ENCODE measurements at places on chromosomes 6 and 20.

- no peak for DNase-seq
These were observed 38.4 kb upstream of the SOX4 start for GRCh38 chr6:21555197-21555596.

DNA sequence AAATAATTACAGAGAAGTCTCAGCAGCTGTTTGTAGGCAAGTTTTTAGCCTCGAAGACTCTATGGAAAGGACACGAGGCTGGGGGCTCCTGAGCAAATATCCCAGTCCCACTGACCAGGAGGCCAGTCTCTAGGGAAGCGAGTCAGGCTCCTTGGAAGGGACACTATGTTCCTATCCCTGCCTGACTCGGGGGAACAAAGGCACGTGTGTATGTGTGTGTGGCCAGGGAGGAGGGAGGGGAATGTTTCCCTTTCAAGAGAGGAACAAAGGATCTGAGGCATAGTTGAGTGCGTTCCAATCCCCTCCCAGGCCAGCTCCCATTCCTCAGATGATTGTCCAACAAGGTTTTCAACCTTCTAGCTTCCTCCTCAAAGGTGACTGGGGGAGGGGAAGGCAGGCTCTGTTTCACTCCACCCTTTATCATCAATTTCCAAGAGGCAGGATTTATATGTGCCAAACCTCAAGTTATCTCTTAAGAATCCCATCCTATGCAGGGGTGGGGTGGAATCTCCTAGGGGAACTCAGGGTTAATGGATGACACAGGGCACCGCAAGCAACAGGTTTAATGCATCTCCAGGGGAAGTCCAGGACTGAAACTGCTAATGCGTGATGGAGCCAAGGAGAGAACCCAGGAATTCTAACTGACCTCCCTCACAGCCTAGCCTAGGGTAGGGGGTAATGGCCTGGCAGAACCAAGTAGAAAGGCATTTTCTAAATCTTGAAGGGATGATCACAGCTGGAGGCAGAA is 9.9 kb downstream of the BCL2L1 start:
- DNase-seq: peak; percentile 49

- DNase-seq: no peak
These were observed 17.8 kb downstream of the RARS2 start for GRCh38 chr6:87572021-87572420.

GRCh38 chr20:23646106-23646873 is 8.5 kb upstream of the CST3 start:
- DNase-seq: no peak

DNA sequence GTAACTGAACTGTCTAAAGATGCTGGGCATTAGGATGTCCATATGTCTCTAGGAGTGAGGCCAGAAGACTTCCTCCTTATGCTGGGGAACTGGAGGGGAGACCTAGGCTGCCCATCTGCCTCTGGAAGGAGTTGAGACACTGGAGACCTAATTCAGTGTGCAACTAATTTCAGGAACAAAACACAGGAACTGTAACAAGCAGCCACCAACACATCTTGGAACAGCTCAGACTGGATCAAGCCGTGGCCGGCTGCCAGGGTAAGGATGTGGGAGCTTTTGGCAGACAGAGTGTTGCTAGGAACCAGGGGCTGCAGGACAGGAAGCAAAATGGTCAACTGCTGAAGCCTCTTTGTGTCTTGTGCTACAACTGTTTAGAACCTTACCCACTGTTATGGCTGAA is 16.4 kb upstream of the MAS1 start:
- peak; percentile 39 for DNase-seq

DNA sequence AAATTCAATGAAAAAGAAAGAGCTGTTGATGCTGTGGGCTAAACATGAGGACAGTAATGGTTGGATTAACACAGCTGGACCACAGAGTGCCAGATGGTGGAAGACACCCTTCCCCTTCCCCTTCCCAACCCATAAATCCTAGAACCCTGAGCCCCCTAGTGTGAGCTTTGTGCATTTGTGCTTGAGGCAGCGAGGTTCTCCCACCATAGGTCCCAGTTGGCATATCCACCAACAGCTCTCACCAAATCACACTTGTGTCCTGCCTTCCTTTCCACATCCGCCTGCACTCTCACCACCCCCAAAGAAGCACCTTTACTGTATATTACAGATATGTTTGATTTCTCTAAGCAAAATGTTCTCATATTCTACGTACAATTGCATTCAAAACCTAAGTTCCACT is 32.8 kb upstream of the HBS1L start:
- no peak for DNase-seq

GRCh38 chr6:8080362-8081151 is 16.4 kb upstream of the BLOC1S5 start:
- no peak for DNase-seq

GRCh38 chr6:110784610-110784979 is 30.7 kb downstream of the CDK19 start:
- DNase-seq: no peak

DNA sequence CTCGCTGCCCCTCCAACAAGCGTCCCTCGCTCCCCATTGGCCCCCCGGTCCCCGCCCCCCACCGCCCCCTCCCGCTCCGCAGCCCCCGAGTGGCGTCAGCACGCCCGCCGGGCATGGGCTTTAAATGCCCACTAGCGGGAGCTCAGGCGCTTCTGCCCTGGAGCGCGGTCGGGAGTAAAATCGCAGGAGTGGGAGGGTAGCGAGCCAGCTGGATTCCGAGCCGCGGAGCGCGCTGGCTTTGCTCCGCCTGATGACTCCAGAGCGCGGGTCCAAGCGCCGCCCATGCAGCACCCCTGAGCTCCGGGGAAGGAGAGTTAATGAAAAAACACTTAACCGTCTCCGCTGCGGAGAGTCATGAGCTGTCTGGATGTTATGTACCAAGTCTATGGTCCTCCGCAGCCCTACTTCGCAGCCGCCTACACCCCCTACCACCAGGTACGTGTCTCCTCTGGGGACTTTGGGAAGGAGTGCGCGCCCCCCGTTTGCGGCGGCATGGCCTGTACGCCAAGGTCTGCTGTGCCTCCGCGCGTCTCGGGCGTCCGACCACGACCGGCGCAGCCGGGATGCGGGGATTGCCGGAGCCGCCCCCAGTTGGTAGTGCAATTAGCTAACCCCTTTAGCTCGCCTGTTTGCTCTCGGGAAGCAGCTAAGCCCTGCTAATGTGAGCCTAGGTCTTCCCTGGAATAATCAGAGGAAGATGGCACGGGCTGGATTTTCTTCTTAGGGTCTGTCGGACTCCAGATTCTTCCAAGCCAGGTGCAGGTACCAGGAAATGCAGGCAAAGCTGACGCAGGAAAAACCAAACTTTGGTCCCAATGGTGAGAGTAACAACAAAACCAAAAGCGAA is at the start of gene VGLL2:
VGLL2 (plus strand) TSS at position 149 of the 847 bp plus-strand sequence; CDS start at position 355, 206 bp downstream.
- DNase-seq: peak; percentile 60

DNA sequence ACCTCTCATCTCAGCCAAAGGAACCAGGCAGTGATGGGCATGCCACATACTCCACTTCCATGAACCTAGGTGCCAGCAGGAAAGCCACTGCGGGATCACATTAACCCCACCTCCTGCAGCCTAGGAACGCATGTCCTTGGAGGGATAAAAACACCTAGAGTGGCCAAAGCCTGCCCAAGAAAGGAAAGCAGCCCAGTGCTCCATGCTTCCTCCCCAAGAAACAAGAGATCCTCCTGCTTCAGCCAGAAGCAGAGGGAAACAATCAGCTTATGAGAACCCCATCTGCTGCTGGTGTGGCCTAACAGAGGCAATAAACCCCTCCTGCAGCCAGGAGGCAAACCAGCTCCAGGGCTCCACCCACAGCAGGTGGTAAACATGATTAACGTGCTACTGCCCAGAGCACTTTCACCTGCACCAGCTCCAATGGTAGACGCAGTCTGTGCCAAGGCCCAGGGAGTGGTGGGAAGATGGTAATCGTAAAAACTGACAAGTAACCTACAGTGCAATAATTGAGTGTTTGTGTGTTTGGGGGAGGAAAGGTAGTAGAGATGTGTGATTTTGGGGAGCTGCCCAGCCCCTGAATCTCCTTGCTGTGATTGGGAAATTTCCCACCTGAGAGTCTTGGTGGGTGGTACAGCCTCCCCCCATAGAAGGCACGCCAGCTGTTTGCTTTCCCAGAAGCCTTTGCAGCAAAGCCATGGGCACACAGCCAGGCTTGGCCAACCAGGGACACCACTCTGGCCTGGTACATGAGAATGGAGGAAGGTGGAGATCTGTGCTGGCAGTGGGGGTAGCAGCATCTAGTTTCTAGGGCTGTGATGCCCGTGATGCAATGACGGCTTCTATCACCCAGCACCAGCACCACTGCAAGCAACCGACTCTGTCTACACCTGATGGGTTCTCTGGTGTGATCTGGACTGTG is 50.6 kb upstream of the TBC1D7 start:
- DNase-seq: no peak

DNA sequence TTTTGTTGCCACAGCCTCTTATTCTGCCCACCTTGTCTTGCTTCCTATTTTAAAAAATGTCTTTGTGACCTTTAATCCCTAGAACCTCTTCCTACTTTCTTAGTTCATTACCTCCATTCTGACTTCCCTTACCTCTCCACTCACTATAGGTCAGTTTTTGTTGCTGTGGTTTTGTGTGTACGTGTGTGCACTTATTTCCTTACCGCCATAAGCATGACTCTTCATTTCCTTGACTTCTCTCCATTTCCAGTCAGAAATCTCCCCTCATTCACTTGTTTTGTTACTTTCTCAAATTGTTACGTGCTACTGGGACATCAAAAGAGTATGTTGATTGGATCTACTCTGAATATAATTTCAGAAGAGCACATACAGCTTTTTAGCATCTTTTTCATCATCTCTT is 26.6 kb downstream of the SF3B5 start:
- DNase-seq: no peak

DNA sequence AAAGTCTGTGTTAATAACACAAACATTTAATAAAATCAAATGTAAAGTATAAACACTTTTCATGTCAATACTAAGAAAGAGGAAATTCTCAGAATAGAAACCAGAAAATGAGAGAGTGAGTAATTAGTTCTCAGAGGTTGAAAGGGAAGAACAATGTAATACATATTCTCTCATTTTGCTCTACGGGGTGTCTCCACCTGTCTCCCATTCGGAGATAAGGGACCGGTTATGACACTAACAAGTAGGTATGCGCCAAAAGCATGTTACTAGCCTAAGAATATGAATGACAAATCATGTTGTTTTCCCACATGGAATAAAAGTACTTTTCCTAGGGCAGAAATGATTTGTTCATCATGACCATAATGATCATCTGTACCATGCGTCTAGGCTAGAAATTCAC is 35.6 kb upstream of the PRELID3B start:
- no peak for DNase-seq

GRCh38 chr6:3911130-3911529 is 62.0 kb downstream of the FAM50B start:
- no peak for DNase-seq

GRCh38 chr6:121441477-121441876 is 6.0 kb downstream of the GJA1 start:
- no peak for DNase-seq

Data from brain (organoid and tissue), 16 donors.